Stimulated activated naive CD8-positive, alpha-beta T cell treated with anti-CD3 and anti-CD28 coated beads, Interleukin-15, Interleukin-2, amounts not matched to agents 100 U/mL and 50 U/mL, for 24 hours (primary cell): ENCODE measurements at places on chromosomes 7 and 10.

- DNase-seq: no peak
These were observed 356.3 kb upstream of the GALNT17 start for GRCh38 chr7:70775570-70776156.

DNA sequence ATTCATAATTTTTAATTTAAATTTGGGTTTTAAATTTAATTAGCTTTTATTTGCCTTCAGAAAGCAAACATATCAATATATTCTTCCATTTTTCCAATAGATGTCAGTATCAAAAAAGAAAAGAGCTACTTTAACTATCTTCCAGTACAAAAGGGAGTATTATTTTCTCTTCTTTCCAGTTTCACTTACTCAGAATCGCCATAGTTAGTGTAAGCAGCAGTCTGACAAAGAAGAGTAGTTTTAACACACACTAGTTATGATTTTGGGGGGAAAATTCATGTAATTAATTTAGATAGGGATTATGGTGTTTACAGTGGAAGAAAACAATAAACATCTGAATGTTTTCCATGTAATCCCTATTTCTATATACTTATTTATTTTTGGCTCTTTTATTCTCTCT, 272.6 kb upstream of the DGKB start:
- no peak for DNase-seq

DNA sequence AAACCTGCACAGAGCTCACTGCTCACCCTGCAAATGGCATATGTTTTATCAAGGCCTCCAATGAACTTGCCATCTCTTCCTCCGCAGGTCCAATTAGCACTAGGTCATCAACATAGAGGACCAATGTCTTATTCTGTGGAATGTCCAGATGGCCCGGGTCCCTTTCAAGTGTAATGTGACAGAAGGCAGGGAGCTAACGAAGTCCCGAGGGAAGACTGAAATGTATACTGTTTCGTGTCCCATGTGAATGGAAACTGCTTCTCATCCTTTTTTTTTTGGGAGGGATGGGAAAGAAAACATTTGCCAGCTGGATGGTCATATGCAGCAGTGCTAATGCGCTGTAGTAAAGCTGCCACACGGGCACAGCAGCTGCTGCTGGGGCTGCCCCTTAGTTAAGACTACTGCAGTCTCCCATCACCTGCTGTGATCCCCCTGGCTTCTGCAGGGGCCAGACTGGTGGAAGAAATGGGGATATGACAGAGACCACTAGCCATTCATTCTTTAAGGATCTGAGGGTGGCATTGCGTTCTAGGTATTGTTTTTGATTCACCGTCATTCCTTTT, 61.7 kb upstream of the CCNY start:
- no peak for DNase-seq

DNA sequence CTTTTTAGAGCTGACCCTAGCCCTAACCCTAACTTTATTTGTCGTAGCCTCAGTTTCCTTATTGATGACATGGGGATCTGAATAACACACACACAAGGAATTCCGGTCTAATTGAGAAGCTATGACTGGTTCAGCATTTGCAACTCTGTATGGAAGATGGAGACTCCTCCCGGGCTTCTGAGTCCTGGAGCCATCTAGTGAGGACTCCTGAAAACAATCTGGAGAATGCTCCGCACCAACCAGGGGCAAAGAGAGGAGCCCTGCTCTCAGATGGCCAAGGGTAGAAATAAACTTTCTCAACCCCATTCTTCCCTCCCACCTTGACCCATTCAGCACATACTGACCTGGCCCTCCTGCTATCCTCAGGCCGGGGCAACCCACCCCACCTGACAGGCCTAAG, 26.4 kb downstream of the MBL2 start:
- no peak for DNase-seq

GRCh38 chr10:4504550-4504949, 321.5 kb upstream of the AKR1E2 start:
- no peak for DNase-seq

GRCh38 chr7:109003742-109004141, 434.1 kb downstream of the DNAJB9 start:
- no peak for DNase-seq

DNA sequence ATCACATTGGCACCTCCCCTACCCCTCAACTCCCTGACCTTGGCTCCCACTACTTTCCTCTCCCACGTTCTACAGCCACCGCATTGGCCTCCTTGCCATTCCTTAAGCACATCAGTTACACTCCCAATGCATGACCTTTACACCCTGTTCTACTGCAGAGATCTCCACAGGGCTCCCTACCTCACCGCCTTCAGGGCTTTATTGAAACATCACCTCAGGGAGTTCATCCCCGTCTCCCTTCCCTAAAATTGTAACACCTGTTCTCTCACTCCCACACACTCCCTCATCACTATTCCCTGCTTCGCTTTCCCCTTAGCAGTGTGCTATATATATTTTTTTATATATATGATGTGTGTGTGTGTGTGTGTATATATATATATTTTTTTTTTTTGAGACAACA, 18.5 kb downstream of the CNNM1 start:
- DNase-seq: no peak

DNA sequence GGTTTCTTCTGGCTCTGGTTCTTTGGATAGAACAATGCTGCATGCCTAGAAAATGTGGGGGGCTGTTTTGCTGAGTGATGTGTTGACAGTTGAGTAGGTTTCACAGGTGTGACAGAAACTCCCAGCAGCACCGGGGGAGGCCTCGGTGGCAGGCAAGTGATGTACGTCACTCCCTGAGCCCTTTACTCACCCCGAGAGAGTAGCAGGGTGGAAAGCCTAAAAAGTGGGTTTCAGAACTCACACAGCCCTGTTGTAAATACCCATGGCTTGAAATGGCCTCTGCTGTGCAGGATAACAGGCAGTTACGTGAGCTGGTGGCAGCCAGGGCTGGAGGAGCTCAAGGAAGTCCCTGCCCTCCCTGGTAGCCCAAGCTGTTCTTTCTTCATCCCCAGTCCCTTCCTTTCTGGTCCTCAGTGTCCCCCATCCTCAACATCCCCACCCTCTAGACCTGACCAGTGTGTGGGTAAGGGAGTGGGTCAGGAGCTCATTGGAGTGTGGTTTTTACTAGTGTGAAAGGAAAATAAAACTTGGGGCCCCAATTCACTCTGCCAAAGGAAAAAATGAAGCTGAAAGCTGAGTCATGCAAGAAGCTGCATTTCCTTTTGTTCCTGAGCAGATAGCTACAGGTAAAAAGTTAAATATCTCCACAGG, 258.1 kb downstream of the STK31 start:
- peak; percentile 15 for DNase-seq

DNA sequence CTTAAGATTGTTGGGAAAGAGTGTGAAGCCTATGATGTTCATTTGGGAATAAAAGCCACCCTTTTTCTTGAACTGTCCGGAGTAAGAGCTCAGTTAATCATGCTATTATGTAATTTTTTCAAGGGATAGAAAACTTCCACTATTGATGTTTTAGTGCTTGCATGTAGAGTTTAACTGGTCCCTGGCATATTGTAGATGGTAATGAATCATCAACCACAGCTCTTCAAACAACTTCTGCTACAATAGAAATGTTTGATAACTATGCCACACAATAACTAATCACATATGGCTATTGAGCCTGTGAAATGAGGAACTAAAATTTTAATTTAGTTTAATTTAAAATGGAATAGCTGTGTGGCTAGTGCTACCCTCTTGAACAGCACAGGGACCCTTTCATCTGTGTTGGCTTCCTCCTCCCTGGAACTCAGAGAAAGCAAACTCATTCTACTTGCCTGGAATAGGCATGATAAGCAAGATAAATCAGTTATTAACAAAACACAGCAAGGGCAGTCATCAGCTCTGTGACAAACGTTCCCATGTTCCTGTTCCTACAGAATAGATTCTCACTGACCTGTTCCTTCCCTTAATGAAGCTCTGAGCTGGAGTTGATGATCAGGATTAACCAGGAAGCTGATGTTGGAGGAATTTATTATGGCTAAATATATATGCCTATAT, 4.9 kb upstream of the SRI start:
- DNase-seq: no peak

DNA sequence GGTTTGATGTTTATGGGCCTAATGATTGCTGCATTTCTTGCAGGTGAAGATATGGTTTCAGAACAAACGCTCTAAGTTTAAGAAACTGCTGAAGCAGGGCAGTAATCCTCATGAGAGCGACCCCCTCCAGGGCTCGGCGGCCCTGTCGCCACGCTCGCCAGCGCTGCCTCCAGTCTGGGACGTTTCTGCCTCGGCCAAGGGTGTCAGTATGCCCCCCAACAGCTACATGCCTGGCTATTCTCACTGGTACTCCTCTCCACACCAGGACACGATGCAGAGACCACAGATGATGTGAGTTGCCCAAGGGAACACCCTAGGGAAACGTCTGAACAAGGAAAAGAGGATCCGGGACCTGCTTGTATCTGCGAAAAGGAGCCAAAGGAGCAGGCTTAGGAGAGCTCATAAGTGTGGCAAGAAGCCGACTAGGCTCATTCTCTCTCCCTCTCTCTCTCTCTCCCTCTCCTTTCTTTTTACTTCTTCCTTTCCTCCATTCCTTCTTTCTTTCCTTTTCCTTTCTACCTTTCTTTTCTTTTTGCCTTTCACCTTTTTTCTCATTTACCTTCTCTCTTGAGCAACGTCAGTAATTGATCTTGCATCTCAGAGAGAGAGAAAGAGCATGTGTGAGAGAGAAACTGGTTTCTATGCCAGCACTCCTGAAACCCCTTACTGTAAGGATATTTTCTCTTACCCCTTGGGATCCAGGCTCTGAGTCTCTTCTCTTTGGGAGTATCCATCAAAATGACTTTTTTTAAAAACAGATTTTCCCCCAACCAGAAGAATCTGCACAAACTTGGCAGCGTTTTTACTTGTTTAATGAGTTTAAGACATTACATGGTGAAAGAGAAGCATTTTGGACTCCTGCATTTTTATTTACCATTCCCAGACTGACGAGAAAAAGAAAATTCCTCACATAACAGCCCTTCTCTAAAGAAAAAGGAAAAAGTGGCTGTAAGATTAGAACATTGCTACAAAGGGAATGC, 4.7 kb downstream of the DLX6 start:
- no peak for DNase-seq

- no peak for DNase-seq
These were observed 35.4 kb downstream of the LRRC4 start for GRCh38 chr7:127995881-127996215.

- DNase-seq: no peak
These were observed 111.2 kb upstream of the STEAP1B start for GRCh38 chr7:22610951-22611757.

- no peak for DNase-seq
These were observed 2.5 kb upstream of the BRI3 start for GRCh38 chr7:98278936-98279335.

GRCh38 chr7:137390076-137390475, 46.5 kb upstream of the PTN start:
- no peak for DNase-seq

DNA sequence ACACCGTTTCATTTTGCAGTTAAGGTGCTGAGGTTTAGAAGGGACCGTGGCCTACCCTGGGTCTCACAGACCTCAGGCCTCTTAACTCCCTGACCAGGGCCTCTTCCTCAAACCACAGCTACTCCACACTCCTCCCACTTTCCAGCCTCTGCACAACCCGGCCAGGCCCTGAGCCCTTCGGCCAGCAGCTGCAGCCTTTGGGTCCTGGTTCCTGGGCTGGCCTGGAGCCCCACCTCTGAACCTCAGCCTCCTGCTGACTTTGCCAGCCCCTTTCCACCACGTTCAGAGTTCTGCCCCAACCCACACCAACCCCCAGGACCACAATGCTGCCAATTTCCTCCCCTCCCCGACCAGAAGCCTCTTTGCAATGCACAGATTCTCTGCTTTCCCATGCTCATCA, 84.1 kb downstream of the VOPP1 start:
- DNase-seq: no peak
